ENCODE measurements at places on chromosomes 5 and 9.

DNA sequence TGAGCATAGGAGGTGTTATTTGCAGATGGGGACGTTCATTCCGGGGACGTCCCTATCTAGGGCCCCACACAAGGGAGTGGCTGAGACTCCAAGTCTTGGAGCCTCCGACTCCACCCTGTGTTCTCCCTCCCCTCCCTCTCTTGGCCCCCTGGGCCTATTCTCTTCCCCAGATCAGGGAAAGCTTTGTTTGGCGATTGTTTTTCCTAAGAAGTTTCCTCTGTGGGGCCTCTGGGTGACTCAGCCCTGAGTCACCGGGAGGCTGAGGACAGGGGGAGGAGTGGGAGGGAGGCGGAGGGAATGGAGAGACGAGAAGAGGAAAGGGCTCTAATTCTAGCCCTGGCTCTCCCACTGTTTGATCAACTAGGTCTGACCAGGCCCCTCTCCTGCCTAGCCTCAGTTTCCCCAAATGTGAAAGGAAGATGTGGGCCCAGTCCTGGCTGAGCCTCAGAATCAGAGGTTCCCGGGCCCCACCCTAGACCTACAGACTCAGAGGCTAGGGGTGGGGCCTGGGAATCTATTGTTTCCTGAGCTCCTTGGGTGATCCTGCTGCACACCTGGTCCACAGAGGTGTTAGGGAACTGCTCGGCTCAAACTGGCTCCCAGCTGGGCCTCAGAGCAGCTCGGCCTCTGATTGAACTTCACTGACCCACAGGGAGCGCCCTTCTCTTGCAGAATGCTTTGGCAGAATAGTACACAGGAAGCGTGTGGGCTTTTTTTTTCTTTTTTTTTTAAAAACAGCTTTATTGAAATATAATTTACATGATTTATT lies 19.2 kb downstream of the GSN start:
- no peak for DNase-seq

- DNase-seq: no peak
These were observed 1.3 kb downstream of the TRIM7 start for GRCh38 chr5:181203777-181204112.

DNA sequence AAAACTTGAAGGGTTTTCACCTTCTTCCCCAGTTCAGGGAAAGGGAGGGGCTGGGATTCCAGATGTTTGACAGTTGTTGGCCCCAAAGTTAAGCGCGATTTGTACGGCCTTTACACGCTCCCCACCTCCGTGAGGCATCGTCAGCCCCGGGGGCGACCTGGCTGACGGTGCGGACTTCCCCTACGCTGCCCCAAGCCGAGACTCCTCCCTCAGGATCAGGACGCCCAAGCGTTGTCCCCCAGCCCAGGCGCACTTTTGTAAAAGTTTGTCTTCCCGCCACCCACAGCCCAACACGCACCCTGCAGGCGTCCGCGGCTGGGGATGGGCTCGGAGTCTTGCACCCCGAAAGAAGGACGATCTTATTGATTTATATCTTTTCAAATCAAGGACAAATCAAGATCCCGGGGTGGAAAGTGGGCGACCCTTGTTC lies 713 bp downstream of the MOB3B start:
- peak; percentile 68 for DNase-seq

DNA sequence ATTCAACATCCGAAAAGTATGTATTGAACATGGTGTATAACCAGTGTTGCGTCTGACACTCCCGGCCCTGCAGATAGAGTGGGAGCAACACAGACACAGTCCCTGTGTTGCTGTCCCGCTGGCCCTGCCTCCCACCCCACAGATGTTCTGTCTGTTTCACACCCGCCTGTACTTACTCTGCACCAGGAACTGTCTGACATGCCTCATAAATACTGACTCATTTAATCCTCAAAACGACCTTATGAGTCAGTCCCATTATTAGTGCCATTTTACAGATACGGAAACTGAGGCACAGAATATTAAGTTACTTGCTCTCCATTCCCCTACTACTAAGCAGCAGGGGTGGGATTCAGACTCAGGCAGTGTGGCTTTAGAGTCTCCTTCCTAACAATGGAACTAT lies 109.8 kb upstream of the NFIL3 start:
- DNase-seq: no peak

GRCh38 chr9:131732636-131733289 lies 7.1 kb downstream of the RAPGEF1 start:
- DNase-seq: peak; percentile 81

DNA sequence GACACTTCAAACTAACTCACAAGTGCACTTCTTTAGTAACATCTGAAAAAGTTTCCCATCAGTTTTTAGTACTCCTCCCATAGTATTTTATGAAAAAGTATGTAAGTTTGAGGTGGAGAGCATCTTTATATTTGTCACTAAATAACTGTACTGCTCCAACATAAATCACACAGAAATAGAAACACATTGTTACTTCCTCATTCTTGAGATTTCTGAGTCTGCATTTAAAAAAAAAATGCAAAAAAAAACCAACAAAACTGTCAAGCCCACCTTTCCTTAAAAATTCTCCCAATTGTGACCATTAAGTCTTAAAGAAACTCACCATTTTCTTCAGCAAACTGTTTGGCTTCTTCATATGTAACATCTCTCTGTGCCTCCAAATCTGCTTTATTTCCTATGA lies 18.7 kb downstream of the RAB14 start:
- DNase-seq: peak; percentile 12

DNA sequence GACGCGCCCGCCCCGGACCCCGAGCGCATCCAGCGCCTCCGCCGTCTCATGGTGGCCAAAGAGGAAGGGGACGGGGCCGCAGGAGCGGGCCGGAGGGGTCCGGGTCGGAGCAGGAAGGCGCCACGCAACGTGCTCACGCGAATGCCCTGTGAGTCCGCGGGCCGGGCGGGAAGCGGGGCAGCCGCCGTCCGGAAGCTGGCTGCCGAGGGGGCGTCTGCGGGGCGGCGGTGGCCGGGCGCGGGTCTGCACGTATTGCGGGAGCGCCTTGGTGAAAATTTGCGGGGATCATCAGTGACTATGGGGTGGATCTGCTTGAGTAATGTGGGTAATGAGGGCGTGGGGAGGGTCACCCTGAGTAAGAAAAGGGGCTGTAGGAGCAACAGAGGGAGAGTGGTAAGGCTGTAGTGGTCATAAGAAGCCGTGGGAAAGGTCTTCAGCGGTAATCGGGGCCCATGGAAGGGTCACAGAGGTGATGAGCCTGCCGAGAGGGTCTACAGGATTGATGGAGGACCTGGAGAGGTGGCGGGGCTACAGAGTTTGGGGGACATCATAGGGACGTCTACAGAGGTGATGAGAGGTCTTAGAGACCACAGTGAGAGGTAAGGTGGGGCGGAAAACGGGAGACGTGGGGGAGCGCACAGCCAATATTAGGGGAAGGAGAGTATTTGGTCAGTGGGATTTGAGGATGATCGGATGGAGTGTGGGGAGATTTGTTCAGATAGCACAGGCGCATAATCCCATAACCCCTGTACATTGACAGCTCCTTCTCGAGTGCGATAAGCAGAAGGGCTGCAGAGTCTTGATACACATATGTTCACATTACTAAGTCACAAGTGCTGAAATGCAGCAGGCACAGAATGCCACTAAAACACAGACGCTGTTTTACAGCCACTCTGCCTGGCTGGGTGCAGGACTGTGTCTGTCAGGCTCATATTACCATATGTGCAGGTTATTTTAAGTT lies 819 bp downstream of the LSM11 start:
- DNase-seq: peak; percentile 29

- no peak for DNase-seq
These were observed 12.4 kb downstream of the ANKRD33B start for GRCh38 chr5:10576121-10576789.

DNA sequence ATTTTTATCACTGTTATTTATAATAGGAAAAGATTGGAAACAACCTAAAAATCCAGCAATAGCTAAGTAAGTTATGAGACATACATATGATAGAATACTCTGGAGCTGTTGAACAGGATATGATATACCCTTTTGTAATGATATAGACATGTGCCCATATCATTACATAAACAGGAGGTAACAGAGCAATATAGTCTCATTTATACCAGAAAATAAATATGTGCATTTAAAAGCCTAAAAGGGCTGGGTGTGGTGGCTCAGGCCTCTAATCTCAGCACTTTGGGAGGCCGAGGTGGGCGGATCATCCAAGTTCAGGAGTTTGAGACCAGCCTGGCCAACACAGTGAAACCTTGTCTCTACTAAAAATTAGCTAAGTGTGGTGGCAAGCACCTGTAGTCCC lies 2.3 kb upstream of the FABP6 start:
- DNase-seq: no peak

DNA sequence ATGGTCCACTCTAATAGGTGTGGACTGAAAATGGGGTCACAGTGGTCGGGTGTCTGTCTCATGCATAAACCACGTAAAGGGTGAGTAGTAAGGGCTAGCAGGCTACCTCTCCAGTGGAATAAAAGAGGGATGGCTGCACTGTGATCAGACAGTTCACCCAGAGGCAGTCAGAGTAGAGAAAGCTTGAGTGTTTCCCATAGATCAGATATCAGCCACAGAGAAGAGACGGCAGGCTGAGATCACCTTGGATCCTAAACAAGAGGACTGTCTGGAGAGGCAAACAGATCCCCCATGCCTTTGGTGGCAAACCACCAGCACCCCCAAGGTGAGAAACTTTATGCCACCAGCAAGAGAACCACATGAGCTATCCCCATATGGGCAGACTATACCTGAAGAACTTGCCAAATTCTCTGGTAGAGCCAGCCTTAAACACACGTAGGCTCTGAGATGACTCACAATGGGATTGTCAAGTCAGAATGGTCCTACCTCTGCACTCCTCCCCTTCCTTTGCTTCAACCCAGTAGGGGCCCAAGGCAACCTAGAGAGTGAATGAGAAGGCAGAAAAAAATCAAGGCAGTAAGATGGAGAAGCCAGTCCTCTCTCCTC lies 205.2 kb upstream of the MAP3K1 start:
- DNase-seq: no peak

- no peak for DNase-seq
These were observed 245.8 kb upstream of the PCSK5 start for GRCh38 chr9:75644649-75645048.

DNA sequence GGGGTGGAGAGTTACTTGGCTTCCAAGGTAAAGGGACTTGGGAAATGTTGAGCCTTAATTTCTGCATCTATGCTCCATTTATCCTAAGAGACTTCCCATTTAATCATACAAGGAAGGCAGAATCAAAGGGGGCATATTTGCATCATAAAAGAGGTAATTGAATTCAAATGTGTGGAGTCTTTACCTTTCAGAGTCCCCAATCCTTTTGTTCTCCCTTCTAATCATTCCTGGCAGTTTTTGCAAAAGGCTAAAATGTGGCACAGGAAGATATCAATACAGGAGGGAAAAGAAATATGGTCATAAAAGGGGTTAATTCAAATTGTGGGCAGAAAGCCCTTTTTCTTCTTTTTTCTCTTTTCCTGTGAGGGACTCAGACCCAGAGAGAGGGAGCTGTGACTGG lies 69.5 kb downstream of the SFXN1 start:
- DNase-seq: no peak

- DNase-seq: peak; percentile 95
These were observed at the start of gene MIGA2 for GRCh38 chr9:129036241-129036922. TSS of gene MIGA2 (plus strand) at chr9:129036626. CDS start at chr9:129040595, 3,969 bp downstream.

- no peak for DNase-seq
These were observed 81.2 kb downstream of the MRPS27 start for GRCh38 chr5:72238712-72239445.

GRCh38 chr9:93057703-93058354 lies 672 bp upstream of the SUSD3 start:
- DNase-seq: peak; percentile 48

DNA sequence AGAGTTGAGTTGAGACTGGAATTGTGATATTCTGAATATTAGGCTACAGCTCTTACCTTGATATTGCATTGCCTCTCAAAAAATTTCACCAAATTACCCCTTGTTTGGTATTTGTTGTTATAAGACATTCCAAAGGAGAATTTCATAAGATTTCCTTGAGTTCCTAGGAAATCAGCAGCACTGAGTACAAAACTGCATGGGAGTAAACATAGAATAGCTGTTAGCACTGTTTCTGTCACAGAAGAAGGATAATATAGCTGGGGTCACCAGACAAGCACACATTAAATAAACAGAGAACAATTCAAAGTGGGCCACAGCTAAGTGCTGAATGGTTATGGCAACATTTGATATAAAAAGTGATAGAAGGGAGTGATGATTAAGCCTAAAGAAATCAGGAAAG lies 724.3 kb downstream of the PRELID2 start:
- DNase-seq: no peak

- no peak for DNase-seq
These were observed 371.9 kb downstream of the NDUFS4 start for GRCh38 chr5:53932351-53932750.

- DNase-seq: no peak
These were observed 89.6 kb upstream of the TBC1D2 start for GRCh38 chr9:98345011-98345410.

GRCh38 chr5:157561110-157561509 lies 14.5 kb downstream of the ADAM19 start:
- DNase-seq: no peak

- DNase-seq: no peak
These were observed 136.8 kb downstream of the C5orf15 start for GRCh38 chr5:133831491-133832224.

- no peak for DNase-seq
These were observed 161.3 kb downstream of the ZNF608 start for GRCh38 chr5:124584991-124585715.

DNA sequence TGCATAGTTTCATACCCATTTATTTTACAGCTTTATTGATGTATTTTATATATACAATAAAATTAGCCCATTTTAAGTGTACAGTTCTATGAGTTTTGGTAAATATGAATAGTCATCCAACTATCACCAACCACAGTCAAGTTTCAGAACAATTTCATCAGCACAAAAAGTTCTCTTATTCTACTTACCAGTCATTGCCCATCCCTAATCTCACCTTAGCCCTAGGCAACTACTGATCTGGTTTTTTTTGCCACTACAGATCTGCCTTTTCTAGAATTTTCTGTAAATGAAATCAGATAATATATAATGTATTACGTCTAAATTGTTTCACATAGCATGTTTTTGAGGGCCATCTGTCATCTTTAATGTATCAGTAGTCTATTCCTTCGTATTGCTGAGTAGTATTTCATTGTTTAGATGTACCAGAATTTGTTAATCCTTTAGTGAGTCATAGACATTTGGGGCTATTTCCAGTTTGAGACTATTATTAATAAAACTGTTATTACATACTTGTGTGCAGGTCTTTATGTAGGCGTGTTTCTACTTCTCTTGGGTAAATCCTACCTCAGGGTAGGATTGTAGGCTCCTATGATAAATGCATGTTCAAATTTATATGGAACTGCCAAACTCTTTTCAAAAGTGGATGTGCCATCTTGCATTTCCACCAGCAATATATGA lies 198.5 kb upstream of the ADAMTSL1 start:
- DNase-seq: no peak

- DNase-seq: no peak
These were observed 44.4 kb upstream of the GPR21 start for GRCh38 chr9:122988920-122989621.

GRCh38 chr5:92874790-92875189 lies 706.2 kb downstream of the NR2F1-AS1 start:
- DNase-seq: no peak

GRCh38 chr9:112647596-112647995 lies 70.3 kb downstream of the INIP start:
- no peak for DNase-seq
